ENCODE measurements at places on chromosomes 11 and 22.

DNA sequence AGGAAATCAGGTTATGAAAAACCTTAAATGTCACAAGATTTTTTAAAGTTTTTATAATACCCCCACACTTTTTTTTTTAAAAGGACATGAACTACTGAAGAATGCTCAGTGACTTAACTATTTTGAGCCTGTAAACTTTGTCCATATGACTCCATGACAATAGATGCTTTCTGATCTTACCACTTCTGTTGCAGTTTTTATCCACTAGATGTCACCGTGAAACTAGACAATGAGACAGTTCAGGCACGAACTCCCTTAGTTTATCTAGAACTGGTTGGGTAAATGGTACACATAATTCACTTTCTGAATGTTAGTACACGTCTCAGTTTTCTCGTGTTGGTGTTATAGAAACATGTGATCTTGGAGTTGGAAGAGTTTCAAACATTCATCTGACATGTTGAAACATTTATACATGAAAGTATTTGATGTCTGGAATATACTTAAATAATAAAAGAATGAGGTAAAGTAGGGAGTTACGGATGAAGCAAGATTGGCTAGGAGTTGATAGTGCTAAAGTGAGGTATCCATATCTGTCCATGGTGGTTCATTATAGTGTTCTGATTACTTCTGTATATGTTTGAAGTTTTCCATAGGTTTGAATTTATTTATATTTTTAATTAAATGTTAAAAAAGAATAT lies 8.1 kb downstream of the CCDC15 start:
- peak; percentile 57 for DNase-seq

DNA sequence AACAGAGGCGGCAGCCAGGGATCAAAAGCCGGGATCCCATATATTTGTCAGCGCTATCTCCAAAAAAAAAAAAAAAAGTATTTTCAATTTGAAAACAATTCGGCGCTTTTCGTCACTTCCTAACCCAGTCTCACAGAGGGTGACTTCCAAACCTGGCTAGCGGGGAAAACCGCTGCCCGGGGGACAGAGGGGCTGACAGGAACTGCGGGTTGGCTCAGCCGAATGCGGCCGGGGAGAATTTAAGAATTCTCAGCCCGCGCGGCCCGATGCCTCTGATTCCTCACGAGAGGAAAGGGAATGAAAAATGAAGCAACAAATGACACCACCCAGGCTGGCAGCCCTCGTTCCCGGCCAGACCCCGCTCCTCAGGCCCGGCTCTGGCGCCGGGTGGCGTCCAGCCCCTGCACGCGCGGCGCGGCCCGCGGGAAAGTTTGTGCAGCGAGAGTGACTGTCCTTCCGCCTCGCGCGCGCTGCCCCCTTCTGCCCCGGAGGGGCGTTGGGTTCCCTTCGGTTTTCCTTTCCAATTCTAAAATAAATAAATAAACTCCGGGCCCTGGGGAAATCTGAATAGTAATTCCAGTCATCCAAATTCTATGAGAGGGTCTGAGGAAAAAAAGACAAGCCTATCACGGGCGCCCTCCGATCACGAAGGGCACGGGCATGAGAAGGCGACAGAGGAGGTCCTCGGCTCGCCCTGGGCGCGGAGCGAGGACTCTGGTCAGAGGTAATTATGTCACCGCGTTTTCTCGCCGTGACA lies 4.8 kb upstream of the PAX6 start:
- peak; percentile 6 for DNase-seq

DNA sequence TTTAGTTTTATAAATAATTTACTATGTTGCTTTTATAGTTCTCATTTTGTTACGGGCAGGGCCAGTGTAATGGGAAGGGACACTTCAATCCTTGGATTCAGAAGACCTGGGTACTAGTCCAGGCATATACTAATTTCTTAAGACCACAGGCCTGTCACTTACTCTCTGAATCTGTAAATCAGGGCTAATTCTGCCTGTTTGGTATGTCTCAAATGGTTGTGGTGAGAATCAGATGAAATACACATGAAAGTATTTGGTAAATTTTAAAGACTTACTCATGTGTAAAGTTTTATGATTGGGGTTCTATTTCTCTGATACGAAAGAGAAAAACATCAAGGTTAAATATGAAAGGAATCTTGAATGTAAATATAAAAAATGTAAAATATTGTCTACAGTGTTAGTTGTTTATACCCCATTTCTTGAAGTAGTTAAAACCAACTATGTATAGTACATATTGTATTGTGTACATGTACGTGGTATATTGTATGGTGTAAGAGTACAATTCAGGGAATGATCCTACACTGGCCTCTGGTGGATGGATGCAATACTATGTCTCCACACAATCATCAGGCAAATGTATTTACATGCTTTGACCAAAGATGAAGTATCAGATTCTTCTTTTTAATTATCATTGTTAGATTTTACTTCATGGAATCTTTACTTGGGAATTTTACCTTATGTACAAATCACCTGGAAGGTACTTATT lies 24.5 kb upstream of the RAG2 start:
- peak; percentile 52 for DNase-seq

GRCh38 chr22:37304595-37305343 lies 22.5 kb downstream of the CYTH4 start:
- DNase-seq, result peak; percentile 63

DNA sequence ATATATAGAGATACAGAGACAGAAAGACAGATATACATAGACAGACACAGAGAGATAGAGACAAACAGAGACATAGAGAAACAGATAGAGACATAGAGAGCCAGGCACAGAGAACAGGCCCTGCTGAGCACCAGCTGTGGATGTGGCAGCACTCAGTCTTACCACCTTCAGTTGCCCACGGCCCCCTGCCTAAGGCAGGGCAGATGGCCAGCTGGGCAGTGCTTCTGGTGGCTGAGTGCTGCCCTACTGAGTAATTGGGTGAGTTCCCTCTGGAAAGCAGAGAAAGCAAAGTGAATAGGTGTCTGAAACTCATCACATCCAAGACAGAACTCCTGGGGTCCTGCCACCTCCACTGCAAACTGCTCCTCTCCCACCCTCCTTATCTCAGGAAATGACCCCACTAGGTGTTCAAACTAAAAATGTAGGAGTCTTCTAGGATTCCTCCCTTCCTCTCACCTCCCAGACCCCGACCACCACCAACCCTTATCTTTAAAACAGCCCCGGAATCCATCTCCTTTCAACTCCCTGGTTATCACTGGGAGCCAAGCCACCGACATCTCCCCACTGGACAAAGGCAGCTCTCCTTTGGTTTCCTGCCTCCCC lies 27.2 kb downstream of the SYN3 start:
- DNase-seq, result no peak

DNA sequence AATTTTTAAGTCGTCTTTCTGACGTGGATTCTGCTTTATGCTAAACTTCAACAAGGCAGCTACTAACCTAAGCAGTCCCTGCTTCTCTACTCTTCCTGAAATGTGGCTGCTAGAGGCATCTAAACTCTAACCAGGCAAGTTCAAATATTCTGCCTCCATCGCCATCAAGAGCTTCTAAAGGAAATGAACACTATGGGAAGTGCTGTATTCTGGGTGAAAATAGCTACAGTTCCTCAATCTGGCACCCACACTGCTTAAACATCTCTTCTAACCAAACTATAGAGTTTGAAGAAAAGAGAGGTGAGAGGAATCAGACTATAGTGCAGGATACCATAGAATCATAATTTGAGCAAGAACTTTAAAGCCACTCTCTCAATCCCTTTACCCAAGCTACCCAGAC lies 6.3 kb downstream of the NRIP3 start:
- DNase-seq, result no peak

DNA sequence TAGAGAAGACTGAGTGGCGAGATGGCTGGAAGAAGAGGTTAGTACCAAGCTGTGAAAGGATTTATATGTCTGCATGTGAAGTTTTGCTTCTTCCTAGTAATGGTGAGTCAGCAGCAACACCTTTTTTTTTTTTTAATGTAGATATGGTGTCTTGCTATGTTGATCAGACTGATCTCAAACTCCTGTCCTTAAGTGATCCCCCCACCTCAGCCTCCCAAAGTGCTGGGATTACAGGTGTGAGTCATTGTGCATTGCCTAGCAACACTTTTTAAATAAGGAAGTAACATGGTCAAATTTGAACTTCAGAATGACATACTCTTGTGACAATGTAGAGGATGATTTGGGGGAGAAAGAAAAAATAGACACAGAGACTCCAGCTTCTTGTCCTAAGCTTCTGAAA lies 6.5 kb upstream of the CSTPP1 start:
- DNase-seq, result peak; percentile 62

DNA sequence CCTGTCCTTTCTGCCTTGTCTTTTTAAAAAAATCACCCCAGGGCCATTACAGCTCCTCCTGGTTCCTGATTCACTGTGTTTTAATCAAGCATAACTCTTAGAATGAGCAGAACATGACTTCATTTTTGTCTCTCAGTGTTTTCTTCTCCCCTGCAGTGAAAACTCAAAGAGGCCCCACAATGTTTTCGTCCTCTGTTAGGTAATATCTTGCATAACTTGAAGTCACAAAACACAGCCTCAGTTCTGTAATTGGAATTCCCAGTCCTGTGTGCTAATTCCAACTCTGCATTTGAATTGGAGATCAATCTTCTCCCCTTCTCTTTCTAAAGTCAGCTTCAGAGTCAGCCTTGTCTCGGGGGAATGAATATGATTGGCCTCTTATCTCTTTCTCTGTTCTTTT lies 186.5 kb upstream of the NAV2 start:
- DNase-seq, result no peak

- DNase-seq, result no peak
Measured at GRCh38 chr22:37633089-37633624, 6.3 kb upstream of the SH3BP1 start.

DNA sequence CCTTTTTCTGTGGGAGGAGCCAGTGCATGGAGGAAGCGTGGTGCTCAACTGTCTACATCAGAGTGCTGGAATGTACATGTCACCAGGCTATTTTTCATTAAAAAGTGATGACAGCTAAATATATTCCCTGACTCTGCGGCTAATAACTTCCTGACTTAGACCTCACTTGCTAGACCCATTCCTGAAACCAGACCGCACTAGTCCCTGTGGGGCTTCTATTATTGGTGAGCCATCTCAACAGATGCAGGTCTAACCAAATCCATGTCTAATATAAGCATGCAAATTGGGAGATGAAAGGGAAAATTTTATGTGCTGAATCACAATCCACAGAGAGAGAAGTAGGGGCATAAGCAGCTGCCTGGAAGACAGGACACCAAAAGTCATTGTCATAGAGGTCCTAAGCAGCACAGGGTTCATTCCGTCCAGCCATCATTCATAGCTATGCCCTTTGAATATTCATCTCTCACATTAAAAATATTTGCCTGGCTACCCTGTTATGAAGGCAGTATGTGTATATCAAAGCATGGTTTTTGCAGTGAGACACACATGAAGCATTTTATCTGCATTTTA lies 110.9 kb upstream of the BLID start:
- peak; percentile 84 for DNase-seq

GRCh38 chr11:45924036-45924915 lies 1.8 kb downstream of the LARGE2 start:
- DNase-seq, result no peak

DNA sequence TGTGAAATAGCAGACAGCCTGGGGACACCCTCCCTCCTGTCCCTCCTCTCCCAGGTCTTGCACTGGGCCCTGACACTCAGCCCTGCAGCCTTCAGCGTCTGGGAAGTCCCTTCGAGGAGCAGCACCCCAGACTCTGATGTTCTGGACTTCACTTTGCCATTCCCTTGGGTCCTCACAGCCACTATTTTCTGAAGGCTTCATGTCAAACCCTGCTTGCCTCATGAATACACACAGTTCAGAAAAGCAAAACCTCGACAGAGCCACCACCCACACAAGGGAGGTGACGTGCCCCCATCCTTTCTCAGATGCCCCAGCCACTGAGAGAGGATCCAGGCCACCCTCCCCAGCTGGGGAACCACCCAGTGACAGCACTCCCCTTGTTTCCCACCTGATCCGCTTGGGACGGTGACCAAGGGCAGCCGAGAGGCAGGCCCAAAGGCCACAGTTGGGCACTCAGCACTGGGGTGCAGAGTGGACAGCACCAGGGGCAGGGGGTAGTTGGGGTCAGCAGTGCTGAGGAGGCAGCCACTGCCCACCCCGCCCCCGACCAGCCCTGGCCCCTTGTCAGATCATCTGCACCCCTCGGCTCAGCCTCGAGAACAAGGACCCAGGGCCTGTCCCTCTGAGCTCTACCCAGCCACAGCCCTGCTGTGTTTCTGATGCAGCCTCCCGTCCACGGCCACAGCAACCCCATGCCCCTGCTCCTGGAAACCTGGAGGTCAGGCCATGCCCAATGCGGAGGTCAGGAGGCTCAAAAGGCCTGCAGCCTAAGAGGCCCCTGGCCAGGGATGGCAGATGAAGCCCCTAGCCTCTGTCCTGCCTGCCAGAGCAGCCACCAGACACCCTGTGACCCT lies 3.1 kb upstream of the TNNT3 start:
- DNase-seq, result no peak

- no peak for DNase-seq
Measured at GRCh38 chr11:294780-295179, 4.5 kb downstream of the IFITM5 start.

DNA sequence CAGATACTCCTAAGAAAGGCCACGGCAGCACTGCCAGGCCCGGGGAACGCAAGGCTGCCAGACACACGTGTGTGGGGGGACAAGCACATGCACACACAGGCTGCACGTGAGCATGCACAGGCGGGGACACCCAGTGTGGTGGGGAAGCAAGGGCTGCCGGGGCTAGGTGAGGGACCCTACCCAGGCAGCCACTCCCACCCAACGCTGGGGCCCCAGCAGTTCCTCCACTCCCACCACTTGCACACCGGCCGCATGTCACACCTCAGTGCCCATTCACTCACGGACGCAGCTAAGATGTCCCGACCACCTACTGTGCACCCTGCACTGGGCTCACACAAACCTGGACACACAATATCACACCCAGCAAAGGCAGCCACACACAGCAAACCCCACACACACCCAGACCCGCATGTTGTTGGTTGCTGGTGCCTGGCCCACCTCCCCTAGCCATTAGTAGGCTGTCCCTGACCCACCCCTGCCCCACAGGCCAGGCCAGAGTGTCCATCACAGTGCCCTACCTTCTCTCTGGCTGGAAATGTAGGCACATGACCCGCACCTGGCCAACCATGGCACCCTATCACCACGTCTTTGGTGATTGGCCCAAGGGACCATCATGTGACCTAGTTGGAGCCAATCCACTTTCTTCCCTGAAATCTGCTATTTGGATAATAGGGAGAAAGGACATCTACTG lies 8.8 kb downstream of the SSTR3 start:
- DNase-seq, result no peak

- no peak for DNase-seq
Measured at GRCh38 chr11:121659811-121660210, 207.0 kb upstream of the SORL1-AS1 start.

GRCh38 chr22:44862281-44862680 lies 109.9 kb downstream of the ARHGAP8 start:
- no peak for DNase-seq

GRCh38 chr11:120413480-120413879 lies 77.3 kb downstream of the ARHGEF12 start:
- peak; percentile 91 for DNase-seq

GRCh38 chr22:47782328-47783075 lies 1020.1 kb downstream of the TBC1D22A start:
- DNase-seq, result no peak
